Ammon's horn (tissue), 1 donor: ENCODE measurements at places on chromosomes 16 and 17.

- peak; percentile 40 for DNase-seq
Measured at GRCh38 chr17:31318851-31319661, 2.4 kb downstream of the EVI2A start.

GRCh38 chr16:88782454-88783390 is 2.3 kb downstream of the PIEZO1 start:
- no peak for DNase-seq

- no peak for DNase-seq
Measured at GRCh38 chr16:19923396-19923795, 38.7 kb upstream of the GPRC5B start.

DNA sequence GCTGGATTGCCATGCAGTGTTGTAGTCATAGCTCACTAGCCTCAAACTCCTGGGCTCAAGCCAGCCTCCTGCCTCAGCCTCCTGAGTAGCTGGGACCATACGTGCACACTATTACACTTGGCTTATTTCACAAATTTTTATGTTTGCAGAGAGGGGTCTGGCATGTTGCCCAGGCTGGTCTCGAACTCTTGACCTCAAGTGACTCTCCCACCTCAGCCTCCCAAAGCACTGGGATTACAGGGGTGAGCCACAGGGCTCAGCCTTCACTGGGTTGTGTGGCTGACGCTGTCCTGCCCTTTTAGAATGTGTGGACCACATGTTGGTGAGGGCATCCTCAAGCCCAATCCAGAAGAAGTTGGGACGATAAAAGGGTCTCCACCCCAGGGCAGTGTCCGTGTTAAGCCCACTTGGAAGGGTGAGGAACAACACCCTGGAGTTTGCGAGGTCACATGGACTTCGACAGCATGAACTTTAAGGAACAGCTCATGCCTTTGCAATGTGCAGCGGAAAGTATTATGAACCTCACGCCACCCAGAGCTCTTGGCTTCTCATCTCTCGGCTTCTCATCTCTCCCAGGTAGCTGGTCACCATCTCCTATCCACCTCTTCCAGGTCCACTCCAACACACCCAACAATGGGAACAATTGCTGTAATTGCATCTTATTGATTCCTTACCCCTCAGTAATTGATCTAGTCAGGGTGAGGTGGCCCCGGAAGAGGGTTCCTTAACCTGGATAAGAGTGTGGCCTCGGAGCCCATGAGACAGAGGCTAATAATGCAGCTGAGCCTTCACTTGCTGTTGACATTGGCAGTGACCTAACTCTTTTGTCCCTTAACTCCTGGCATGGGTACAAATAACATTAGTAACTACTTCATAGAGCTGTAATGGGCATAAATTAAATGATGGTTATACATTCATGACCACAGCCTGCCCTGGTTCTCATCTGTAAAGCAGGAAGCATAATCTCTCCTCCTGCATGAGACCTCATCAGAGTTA is 6.7 kb downstream of the FOXL1 start:
- DNase-seq: no peak

- DNase-seq: no peak
Measured at GRCh38 chr16:50744881-50745280, 3.0 kb downstream of the CYLD start.

GRCh38 chr16:4641895-4642294 is 17.3 kb downstream of the MGRN1 start:
- DNase-seq: no peak

DNA sequence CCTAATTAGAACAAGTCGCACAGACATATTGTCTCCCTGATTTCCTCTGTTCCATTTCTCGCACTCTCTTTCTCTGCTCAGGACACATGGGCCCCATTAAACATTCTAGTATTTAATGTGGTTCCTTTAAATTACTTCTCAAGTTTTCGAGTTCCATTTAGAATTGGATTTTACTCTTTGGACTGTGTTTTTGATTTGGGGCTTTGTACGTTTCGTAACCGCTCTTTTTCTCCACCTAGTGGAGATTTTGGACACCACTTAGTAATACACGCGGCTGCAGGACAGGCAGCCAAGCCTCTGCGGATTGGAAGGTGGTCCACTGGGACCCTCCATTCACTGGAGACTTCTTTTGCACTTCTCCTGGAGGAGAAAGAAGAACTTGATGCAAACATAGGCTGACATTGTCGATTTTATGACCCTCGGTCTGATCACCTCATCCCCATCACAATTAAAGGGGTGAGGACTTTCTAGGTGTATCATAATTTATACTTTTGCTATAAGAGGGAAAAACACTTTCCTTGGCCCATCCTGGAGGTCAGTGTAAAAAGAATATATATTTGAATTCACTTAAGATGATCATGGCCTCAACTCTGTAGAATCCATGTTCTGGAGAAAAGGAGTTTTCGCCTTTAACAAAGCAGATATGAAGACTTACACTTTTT is 85.7 kb downstream of the NOG start:
- DNase-seq: peak; percentile 35

- DNase-seq: no peak
Measured at GRCh38 chr16:11127610-11128195, 128.3 kb downstream of the SOCS1 start.

DNA sequence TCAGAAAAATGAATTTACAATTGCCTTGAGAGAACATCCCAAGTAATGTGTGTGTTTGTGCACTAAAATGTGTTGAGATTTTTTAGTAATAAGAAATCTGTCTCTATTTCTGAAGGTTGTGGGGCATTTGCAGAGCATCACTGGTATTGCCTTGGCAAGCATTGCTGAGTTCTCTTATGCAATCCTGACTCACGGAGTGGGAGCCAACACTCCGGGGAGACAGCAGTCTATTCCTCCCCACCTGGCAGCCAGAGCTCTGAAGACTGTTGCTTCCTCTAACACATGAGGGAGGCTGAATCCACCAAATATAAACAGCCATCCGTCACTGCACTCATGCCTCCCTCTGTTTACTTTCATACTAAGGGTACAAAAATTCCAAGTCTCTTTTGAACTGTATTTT is 10.6 kb downstream of the CNTD1 start:
- DNase-seq: peak; percentile 80

GRCh38 chr16:65121870-65122723 is at the start of gene CDH11:
TSS of gene CDH11 (minus strand) at chr16:65122063. CDS start at chr16:65004869, 117,194 bp downstream.
- DNase-seq: peak; percentile 68

GRCh38 chr17:28715217-28715616 is 2.5 kb downstream of the RAB34 start:
- no peak for DNase-seq

DNA sequence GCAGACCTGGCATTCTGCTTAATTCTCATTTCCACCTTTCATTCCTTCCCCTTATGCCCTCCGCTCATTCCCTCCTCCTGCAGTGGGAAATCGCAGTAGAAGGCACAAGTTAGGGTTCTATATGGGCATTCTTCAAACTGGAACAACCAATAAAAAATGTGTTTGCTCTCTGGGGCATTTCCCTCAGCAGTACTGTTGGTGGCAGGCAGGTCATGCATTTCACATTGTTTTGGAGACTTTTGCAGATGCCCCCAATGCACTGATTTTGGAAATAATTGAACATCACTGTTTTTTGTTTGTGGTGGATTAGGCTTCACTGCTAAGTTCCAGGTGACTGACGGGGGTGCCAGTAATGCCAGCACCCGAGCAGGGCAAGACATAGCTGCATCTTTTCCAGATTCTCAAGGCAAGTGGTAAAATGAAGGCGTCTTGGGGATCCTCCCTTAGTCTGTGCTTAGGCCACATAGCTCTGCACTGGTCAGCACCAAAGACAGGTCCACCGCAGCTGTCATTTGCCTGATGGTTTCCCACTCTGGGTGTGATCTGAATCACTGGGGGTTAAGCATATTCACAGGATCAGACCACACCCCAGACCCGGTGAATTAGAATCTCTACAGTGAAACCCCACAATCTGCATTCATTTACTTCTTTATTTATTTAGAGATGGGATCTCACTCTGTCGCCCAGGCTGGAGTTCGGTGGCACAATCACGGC is 304.5 kb downstream of the CPPED1 start:
- no peak for DNase-seq

DNA sequence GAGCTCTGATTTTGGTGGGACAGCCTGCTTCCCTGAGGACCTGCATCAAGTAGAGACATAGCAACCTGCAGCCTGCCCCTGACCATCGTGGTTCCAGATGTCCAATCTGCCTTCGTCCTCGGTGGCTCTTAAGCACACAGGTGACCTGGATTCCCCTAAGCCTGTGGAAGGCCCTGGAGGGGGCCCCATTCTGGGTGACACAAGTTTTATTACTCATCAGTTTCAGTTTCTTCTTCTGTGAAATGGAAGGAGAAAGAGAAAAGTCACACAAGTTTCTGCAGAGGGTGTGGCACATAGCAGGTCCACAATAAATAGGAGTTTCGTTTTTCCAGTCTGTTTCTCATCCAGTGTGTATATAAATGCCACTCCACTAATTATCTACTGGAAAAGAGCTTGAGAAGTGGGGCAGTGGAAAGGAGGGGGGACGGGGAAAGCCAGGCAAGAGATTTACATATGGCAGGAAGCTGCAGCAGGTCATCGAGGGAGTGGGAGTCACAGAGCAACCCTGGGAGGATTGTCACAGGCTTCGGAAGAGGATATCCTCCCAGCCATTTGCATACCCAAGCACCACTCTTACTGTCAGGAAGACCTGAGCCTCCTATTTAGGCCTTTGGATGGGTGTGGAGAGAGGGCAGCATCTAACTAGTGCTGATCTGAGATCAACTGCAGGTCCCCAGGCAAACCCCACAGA is 10.0 kb upstream of the NOS2 start:
- DNase-seq: no peak

GRCh38 chr17:45048795-45049563 is 2.5 kb downstream of the DCAKD start:
- no peak for DNase-seq

- no peak for DNase-seq
Measured at GRCh38 chr16:64017796-64018195, 1104.1 kb downstream of the CDH11 start.

DNA sequence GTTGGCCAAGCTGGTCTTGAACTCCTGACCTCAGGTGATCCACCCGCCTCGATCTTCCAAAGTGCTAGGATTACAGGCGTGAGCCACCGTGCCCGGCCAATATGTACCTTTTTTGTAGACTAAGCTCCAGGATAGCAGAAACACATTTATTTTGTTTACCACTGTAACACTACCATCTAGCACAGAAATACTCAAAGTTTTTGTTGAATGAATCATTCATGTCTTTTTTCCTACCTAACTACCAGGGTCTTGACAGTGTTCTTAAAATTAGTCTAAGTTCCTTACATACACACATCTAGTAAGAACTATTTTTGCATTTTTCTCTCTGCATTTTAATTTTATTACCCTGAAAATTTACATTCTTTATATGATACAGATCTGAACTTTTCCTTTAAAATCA is 44.4 kb downstream of the AKAP10 start:
- DNase-seq: no peak

DNA sequence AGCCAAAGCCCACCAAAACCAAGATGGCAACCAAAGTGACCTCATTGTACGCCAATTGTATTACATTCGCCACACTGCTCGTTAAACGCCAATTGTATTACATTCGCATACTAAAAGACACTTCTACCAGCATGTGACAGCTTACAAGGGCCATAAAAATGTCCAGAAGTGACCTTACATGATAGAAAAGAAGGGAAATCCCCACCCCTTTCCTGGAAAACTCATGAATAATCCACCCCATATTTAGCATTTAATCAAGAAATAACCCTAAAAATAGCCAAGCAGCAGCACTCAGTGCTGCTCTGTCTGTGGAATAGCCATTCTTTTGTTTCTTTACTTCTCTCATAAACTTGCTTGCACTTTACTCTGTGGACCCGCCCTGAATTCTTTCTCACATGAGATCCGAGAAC is 25.7 kb downstream of the PSMD7 start:
- no peak for DNase-seq

DNA sequence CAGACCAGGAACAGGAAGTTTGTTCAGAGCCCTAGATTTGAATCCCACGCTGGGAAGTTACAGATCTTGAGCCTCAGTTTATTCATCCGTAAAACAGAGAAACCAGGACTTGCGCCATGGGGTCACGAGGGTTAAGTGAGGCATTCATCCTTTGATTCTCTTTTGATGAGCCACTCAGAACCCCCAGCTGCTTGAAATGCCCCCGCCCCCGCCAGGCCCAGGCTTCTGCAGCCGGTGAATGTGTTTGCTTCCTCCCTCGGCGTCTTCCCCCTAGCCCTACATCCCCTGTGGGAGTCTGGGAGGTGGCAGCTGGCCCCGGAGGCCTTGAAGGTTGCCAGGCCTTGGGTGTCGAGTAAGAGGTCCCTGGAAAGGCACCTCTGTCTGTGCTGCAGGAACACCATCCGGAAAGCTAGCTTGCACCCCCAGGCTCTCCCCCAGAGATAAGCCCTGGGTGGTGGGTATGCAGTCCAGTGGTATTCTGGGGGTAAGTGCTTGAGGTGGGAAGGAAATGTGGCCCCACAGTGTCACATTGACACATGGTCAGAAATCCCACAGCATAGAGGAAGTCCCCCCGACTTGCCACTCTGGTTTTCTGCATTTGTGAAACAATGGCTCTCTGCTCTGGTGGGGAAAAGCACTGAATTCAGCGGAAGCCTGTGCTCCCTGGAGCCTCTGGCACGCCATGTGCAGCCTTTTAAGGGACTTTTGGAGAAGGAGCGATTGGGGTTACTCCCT is 14.9 kb downstream of the IRF8 start:
- DNase-seq: no peak

- no peak for DNase-seq
Measured at GRCh38 chr17:79258843-79259242, 184.2 kb downstream of the ENGASE start.

DNA sequence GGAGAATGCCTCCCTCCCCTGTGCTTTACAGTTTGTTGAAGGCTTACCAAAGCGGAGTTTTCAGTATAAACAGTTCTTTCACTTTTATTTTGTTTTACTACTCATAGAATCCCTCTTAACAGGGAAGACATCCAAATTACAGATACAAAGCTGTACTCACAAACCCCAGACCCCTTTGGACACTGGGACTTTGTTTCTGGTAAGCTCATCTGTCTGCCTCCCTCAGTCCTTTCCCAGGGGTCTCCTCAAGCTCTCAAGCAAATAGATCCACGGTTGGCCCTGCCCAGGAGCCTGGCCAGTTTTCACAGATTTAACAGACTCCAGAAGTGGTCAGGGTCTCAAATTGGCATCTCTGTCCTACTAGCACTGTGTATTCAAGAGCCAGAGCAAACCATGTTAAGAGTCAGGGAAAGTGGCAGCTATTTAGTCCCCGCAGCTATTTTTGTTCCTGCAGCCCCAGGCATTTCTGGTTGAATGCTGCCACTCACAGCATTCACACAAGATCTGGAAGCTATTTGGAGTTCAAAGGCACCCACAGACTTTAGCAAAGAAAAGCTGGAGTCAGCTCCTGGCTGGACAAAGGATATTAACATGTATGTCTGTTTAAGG is 54.2 kb downstream of the TMEM100 start:
- peak; percentile 7 for DNase-seq

- no peak for DNase-seq
Measured at GRCh38 chr17:29734640-29735039, 111.9 kb upstream of the CORO6 start.
